ENCODE measurements at places on chromosomes 6 and 20.

GRCh38 chr20:5969348-5969935 is 19.0 kb downstream of the MCM8 start:
- DNase-seq, result no peak

DNA sequence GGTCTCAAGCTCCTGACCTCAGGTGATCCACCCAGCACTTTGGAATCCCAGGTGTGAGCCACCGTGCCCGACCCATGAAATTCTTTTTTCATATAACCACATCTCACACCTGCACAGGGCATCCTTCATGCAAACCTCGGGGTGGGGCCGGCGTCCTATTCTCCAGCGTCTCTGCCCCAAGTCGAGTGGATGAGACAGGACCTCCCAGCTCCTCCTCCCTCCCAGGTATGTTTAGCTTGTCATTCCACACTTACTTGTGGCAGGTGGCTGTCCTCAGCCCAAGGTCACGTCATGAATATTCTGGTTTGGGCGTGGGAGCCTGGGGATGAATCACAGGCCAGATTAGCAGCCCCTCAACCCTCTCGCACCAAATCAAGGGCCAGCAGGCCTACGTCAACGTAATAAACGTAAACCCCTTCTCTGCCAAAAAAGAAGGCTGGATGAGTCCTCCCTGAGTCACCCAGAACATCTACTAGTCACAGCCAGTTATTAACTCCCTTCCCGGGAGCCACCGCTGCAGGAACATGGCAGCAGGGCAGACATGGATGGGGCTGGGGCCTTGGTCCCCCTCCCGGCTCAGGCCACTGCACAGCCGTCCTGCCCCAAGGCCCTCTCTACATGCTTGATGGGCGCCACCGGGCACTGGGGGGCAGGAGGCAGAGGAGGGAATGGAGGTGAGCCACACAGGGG is 91.7 kb downstream of the YTHDF1 start:
- no peak for DNase-seq

GRCh38 chr6:42171813-42172581 is 1.2 kb upstream of the GUCA1A start:
- no peak for DNase-seq

DNA sequence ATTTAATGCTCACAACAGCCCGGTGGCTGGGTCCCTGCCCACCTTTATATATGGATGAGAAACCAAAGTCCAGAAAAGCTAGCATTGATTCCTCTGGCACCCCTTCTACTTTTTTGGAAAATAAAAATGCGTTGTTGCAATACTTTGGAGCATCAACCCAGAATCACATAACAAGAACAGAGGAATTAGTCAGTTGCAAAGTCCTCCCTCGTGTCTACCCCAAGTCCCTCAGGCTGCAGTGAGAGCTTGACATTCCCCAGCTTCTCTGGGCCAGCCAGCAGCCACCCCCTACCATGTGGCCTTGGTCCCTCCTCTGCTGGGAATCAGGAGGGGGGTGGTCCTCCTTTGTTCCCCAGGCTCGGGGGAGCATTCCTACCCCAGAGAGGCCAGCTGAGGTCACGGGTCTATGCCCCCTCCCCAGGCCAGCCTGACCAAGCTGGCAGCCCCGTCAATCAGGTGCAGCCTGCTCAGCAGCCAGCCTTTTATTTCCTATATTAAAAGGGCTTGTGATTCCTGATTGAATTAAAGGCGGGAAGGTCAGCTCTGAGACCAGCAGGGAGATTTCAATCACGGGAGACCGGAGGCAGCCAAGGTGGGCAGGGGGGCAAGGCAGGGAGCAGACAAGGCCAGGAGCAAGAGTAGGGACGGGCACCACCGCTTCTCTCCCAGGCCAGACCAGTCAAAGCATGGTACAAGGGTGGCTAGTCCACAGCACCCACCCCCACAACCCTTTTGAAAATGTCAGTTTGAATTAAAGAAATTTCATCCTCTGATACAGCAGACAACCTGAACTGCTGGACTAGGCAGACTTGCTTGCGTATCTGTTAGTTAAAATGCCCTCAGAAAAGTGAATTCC is 158.9 kb downstream of the MRPL14 start:
- no peak for DNase-seq

GRCh38 chr6:127348028-127348661 is 4.7 kb upstream of the ECHDC1 start:
- DNase-seq, result no peak

GRCh38 chr6:36455486-36456027 is 12.8 kb downstream of the KCTD20 start:
- no peak for DNase-seq

GRCh38 chr6:1704711-1705110 is 95.0 kb downstream of the FOXC1 start:
- DNase-seq, result no peak

DNA sequence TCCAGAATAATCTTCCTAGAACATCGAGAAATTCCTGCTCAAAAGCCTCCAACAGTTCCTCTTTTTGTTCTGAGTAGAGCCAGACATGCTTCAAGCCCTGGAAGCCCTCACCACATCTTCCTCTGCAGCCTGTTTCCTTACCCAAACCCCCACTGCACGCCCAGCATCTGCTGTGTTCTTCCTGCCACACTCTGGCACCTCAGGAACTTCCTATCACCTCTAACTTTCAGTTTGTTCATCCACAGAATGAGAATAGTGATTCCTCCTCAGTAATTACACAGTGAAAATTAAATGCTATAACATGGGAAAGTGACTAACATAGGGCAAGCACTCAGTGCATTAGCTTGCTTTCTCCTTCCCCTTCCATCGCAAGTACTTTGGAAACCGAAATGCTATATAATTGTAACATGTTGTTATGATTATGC is 26.3 kb downstream of the C6orf89 start:
- no peak for DNase-seq

DNA sequence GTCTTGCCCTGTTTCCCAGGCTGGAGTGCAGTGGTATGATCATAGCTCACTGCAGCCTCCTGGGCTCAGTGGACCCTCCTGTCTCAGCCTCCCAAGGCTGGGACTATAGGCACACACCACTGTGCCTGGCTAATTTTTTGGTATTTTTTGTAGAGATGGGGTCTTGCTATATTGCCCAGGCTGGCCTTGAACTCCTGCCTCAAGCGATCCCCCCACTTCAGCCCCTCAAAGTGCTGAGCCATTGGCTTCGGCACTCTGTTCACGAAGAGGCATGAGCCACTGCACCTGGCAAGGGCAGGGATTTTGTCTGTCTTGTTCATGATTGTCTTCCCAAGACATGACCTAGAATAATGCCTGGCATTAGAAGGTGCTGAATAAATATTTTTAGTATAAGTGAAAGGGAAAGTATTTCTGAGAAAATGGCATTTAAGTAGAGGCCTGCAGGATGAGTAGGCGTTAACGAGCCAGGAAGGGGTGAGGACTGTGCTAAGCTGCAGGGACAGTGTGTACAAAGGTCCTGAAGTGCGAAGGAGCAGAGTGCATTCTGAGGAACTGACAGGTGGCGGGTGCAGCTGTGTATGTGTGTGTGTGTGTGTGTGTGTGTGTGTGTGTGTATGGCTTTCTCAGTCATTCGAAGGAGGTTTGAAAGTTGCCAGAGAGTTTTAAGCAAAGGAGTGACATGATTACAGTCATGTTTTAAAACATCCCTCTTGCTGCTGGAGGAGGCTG is 43.0 kb downstream of the VEGFA start:
- DNase-seq, result peak; percentile 61

DNA sequence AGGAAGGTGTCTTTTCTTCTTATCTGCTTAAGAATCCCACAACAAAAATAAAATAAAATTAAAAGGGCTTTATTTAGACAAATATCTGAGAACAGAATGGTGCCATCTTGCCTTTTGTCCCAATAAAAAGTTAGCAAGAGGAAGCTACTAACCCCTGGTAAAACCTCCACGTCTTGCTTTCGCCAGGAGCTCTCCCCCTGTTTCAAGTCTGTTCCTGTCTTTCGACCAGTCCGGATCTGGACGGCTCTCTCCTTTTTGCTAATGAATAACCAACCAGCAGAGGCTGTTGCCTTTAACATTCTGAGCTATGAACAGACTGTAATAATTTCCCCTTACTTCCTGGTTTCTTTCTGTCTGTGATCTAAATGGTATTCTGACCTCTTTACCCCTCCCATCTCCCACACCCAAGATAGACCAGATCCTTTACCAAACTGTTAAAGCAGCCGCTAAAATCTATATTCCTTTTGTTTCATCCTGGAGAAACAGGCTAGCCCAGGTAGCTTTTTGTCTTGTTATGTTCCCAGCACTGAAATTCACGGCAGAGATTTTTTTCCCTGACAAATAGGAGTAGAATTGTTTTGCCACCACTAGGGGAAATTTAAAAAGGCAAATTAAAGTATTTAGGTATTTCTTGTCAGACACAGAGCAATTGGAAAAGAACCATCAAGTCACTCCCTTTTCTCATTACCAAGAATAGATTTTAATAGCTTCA is at the start of gene FRK:
Gene FRK (minus strand): TSS at position 320 of the 712 bp plus-strand sequence. CDS start 580 bp downstream, outside the sequence.
- DNase-seq, result no peak

DNA sequence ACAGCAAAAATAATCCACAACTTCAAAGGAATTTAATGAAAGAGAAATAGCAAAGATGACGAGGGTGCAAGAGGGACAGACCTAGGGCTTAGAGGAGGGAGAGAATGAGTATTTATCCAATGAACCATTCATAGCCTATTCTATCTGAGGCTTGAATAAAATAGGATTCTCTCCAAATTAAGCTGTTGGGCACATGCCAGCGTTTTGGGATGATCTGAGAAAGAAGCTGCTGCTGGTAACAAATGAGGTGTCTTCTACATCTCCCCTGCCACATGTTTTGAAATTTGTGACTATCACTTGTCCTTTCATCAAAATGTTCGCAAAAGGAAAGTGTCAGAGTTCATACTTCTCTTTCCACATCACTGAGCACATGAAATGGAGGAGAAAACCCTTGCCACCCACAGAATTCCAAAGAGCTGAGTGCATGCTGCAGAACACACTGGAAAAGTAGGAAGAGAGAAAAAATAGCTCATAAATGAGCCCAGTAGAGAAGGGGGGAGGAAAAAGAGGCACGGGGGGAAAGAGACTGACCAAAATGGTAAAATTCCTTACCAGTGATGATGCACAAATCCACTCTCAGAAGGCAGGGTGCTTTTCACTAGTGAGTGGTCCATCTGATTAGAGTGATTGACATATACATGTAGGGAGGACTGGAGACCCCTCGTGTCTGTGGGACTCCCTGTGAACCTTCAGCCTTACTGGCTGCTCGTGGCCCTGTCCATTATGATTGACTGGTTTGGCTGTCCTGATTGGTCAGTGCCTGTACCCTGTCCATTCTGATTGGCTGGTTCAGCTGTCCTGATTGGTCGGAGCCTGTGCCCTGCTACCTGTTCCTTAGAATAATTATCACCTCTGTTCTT is 180.5 kb downstream of the OGFRL1 start:
- no peak for DNase-seq

DNA sequence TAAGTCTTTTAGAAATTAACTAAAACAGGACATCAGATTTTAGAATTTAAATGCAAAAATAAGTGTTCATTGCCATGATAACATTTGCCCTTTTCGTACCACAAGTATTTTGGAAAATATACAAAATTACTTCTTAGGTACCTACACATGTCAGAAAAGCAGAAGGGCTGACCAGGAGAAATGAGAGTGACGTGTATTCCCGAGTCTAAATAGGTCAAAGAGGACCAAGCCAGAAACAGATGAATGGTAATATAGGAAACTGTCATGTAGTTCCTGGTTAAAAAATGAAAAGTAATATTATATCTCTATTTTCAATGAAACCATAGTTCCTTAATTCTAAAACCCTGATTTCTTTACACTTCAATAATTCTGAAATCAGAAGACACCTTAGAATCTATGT is 126.2 kb downstream of the IPCEF1 start:
- DNase-seq, result no peak

GRCh38 chr6:14499841-14500240 is 382.3 kb downstream of the CD83 start:
- DNase-seq, result no peak

DNA sequence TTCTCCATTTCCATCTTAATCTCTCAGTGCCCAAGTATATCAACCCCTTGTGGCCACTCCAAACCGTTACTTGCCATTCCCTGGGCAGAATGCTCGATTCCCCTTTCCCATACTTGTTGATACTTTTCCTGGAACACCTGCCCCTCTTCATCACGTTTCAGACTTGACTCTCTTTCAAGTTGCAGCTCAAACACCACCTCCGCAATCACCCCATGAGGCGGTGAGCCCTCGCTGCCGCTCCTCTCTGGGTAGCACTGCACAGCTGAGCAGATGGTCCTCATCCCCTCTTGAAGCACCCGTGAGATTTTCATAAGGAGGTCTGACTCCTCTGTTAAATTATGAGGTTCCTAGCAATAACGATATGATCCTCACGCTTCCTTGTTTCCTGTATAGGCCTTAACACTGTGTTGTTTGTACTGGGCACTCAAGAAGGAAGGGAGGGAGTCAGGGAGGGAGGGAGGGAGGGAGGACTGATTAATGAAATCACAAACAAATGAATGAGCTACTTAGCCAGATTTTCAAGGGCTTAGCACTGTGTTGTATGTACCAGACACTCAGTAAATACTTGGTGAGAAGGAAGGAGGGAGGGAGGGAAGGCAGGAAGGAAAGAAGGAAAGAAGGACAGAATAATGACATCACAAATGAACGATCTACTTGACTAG is 8.0 kb upstream of the UQCC2 start:
- no peak for DNase-seq

- DNase-seq, result no peak
These were observed 1.9 kb upstream of the POU3F2 start for GRCh38 chr6:98832284-98833056.

GRCh38 chr6:142369266-142369665 is 67.5 kb downstream of the ADGRG6 start:
- DNase-seq, result no peak

GRCh38 chr20:44382641-44383040 is 27.1 kb downstream of the HNF4A start:
- DNase-seq, result no peak

- DNase-seq, result no peak
These were observed 24.3 kb upstream of the RPN2 start for GRCh38 chr20:37154684-37155298.

DNA sequence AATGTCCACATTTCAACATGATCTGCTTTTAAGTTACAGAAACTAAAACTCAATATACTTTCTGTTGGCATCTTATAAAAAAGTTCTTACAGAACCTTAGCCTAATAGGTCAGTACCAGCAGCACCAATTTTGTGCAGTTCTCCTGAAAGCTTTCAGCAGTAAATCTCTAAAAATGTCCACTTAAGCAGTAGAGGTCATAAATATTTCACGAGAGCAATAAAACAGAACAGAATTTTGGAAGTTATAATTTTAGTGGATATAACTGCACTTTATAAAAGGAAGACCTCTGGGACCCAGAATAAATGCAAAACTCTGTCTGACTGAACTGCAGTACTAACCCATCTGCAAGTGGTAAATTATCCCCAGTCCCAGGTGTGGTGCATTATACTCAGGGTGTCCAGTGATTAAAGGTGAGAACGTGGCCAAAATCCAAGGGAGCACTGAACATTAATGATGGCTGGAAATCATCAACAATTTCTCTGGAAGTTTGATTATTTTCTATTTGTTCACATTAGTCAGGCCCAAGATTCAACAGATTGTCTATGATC is 172.6 kb upstream of the RSPO3 start:
- no peak for DNase-seq

DNA sequence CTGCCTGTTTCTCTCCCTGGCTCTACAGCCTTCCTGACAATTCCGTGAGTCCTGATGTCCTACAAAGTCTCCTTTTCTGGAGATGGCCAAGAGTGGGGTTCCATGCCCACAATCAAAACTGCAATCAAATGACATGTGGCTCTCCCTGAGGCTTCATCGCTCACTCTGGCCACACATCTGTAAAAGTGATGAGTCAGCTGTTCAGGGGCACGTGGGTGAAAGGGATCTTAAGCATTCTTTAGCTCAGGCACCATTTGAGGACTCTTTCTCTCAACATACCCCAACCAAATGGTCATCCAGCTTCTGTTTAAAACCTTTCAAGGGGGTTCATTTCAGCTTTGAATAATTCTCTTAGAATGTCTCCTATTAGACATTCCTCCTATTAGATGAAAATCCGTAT is 42.3 kb upstream of the EYA2 start:
- no peak for DNase-seq
